Stimulated activated effector memory CD8-positive, alpha-beta T cell treated with anti-CD3 and anti-CD28 coated beads, Interleukin-12 subunit alpha, Interleukin-12 subunit beta, amount 100 ng/mL, for 72 hours (primary cell): ENCODE measurements at places on chromosomes 4 and X.

DNA sequence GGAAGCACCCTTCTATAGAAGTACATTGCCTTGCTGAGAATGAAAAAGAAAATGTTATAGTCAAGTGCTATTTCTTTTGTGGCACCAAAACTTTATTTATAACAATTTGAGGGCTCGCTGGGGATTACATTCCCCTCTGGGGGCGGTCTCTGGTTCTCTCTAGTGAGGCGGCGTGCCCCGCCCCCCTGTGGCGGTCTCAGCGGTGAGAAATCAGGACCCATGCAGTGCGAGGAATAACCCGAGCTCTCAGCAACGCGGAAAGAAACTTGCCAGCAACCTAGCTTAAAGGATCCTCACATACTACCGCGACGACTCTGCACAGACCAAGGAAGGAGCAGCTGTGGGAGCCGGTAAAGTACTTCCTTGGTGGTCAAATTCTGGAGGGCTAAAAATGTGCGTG is 83.4 kb upstream of the SHISA3 start:
- no peak for DNase-seq

DNA sequence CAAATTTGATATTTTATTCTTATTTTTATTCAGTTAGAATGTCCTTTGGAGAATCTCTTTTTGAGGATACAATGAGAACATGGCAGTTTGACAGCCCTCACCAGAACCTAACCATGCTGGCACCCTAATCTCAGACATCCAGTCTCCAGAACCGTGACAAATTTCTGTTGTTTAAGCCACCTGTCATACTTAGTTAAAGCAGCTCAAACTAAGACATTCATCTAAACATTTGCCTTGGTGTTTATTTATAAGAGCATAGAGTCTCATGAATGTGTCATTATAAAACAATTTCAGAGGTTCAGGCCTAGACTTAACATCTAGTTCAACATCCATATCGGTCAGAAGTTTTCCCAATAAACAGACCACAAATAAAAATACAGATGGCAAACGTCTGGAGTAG is 125.1 kb upstream of the FUNDC1 start:
- no peak for DNase-seq

DNA sequence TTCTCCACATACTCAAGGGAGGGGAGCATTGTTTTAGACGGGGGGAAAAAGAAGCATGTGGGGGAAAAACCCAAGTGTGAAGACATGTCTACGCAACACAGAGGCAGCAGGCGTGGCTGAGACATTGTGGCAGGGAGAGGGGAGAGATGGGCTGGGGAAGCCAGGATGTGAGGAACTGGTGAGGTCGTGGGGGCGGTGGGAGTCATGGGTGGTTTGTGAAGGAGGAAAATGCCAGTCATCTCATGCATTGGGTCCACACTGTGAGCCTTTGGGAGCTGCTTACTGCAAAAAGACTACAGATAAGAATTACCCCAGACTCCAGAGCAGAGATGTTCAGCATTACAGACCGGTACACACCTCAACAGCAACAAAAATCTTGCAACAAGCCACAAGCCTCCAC is 2.1 kb downstream of the JAKMIP1 start:
- DNase-seq: peak; percentile 53

GRCh38 chr4:108048157-108048556 is 58.5 kb downstream of the HADH start:
- no peak for DNase-seq

- DNase-seq: no peak
Observed at GRCh38 chr4:171157462-171158082, 655.6 kb upstream of the GALNTL6 start.

- DNase-seq: no peak
Observed at GRCh38 chr4:184171011-184171410, 46.7 kb downstream of the ENPP6 start.
